Hippocampal formation (tissue), 2 donors: ENCODE measurements at places on chromosomes 5 and 9.

DNA sequence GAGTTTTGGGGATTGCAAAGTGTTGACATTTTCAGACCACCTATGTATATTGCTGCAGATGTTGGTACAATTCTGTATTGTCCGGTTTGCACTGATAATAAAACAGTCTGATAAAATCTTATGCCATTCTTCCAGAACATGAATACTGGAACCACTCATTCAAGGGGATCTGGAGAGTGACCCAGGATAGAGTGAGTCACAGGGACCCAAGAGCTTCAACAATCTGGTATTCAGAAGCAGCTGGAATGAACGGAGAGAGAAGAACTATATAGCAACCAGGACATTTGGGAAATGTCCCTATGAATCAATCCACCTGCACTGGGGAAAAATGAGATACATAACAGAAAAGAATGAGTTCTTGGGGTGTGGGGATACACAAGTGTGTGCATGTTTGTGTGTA lies 73.3 kb downstream of the SH3TC2 start:
- DNase-seq: no peak

DNA sequence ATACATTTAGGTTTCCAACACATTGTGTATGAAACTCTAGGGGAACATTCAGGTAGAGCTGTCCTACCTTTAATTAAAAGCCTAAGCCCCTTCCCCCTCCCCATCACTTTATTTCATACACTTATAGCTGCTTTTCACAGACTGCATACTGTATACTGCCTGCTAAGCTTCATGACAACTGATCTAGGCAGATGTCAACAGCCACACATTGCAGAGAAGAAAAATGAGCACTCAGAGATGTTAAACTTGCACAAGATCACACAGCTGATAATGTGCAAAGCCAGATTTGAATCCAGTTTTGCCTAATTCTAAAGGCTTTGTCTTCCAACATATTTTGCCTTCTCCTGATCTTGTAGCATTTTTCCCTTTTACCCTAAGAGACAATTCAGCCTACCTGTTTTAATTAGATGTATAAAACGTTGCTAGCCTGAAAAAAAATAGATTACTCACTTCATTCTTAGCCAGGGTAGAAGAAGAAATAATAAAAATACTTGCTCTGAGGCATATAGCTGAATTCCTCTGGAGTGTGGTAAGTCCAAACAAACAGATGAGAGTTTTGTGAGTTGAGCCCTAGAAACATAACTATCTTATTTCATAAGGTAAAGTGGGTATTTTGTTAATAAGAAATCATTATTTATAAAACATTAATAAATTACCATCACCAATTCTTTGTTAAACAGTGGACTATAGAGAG lies 56.9 kb upstream of the CAST start:
- no peak for DNase-seq

DNA sequence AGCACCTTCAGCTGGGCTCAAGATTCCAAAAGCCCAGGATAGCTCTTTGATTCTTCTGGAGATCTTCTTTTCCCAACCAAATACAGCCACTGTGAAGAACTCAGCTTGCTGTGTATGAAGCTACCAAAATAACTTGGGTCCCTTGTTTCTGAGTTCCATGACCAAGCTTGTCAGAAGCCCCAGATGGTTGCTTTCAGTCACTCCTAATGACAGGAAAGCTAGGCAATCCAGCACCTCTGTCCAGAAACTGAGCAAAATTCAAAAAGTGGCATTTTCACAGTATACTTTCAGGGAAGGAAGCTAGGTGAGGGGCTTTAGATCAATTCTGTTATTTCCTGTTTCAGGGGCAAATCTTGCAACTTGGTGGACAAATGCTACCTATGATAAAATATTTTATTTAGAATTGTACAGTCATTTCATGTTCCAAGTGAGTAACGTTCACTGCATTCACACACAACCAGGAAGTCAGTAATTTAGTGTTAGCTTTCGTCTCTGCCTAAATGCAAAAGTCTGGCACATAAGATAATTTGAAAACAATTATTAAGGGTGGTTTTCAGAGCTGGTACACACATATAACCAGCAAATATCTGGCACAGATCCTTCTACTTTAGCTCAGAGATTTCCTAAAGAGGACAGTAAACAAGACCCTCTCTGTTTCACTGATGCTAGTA lies 330.1 kb downstream of the GLIS3 start:
- DNase-seq: no peak

GRCh38 chr9:33288828-33289483 lies 1.4 kb upstream of the NFX1 start:
- no peak for DNase-seq

GRCh38 chr9:28628031-28628430 lies 1054.8 kb upstream of the C9orf72 start:
- DNase-seq: no peak

GRCh38 chr9:99180662-99181061 lies 41.1 kb downstream of the ALG2 start:
- no peak for DNase-seq

- no peak for DNase-seq
These were observed 19.6 kb downstream of the UGCG start for GRCh38 chr9:111916234-111916645.

DNA sequence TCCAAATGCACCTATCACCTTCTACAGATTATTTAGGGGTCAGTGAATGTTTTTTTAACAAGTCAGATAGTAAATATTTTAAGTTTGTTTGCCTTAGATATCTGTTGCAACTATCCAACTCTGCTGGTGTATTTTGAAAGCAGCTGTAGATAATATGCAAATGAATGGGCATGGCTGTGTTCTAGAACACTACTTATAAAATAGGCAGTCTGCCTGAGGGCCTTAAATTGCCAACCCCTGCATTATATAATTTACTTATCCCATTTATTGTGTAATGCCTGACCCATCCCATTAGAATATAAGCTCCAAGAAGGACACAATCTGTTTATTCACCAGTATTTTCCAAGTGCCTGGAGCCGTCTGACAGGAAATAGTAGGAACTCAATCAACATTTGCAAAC lies 149.0 kb downstream of the TTC39B start:
- no peak for DNase-seq

DNA sequence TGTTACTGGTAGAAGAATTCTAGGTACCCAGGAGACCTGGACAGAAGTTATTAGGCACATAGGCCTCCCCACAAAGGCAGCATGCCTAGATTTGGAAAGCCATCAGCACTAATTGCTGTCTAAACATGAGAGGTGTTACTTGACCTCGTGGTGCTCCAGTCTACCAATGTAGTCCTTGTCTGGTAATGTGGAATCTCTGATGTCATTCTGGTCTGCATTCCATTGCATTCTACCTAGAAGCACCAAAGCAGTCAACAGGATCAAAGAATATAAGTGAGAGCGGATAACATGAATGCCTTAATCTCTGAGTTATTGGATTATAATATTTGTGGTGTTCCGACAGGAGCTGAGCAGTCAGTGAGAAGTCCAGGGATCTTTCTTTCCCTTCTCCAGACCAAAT lies 175.2 kb downstream of the PSAT1 start:
- DNase-seq: no peak

- DNase-seq: no peak
These were observed 90.1 kb upstream of the LMX1B start for GRCh38 chr9:126523611-126524111.

DNA sequence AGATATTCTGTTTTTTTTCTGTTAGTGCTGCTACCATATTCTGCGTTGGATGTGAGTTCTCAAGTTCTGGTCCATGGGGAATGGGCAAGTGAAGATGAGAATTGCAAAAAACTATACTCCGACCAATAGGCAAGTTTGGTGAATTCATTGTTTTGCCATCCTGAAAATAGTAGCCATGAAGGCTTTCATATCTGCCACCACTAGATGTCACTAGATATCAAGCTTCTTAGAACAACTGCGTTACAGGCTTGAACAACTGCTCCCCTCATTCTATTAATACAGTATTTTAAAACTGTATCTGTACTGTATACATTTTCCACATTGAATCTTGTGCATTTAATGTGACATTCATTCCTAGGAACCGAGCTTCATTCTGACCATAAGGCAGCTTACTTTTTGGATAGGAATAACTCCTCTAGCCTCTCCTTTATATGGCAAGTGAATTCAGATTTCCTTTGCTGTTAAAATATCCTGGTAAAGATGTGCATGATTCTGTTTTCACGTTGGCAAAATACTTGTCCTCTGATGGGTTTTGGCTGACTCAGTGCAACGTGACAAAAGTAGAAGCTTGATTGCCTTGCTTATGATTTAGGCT lies 163.6 kb downstream of the SREK1 start:
- no peak for DNase-seq

- no peak for DNase-seq
These were observed 16.4 kb downstream of the SMC2 start for GRCh38 chr9:104110509-104110908.

- no peak for DNase-seq
These were observed 44.7 kb upstream of the LMX1B start for GRCh38 chr9:126569036-126569435.

GRCh38 chr5:150120617-150121447 lies 34.5 kb upstream of the CSF1R start:
- DNase-seq: no peak

DNA sequence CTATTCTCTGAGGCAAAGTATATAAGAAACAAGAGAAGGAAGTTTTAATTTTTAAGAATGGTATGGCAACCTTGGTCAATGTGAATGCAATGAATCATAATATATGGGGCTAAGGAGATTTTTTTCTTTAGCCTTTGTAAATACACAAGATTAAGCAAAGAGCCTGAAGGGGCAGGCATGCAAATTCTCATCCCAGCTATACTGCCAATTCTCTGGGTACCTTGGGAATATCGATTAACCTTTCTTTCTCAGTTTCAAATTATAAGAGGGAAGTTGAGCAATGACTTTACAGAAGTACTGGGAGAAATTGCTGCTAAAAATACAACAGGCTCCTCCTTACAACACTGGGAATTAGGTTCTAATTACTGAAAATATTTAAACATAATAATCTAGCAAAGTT lies 97.5 kb downstream of the MRPS27 start:
- DNase-seq: no peak

DNA sequence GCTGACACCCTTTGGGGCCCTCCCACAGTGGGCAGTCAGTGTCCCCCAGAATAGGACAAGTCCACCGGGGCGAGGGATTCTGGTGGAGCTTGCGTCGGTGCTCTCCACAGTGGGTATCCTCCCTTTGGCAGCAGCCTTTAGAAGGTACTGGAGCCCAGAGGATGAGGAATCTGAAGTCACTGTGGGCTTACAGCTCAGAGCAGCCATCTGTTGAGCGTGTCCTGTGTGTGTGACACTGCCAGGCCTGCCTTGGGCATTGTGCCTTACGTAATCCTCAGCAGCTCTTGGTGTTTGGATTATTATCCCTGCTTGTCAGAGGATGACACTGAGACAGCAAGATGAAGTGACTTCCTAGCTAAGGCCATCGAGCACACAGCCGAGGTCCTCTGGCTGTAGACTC lies 12.6 kb downstream of the URM1 start:
- peak; percentile 71 for DNase-seq

- no peak for DNase-seq
These were observed 100.7 kb downstream of the PHF2 start for GRCh38 chr9:93677048-93677571.

GRCh38 chr9:98540476-98540875 lies 168.3 kb downstream of the GABBR2 start:
- no peak for DNase-seq

DNA sequence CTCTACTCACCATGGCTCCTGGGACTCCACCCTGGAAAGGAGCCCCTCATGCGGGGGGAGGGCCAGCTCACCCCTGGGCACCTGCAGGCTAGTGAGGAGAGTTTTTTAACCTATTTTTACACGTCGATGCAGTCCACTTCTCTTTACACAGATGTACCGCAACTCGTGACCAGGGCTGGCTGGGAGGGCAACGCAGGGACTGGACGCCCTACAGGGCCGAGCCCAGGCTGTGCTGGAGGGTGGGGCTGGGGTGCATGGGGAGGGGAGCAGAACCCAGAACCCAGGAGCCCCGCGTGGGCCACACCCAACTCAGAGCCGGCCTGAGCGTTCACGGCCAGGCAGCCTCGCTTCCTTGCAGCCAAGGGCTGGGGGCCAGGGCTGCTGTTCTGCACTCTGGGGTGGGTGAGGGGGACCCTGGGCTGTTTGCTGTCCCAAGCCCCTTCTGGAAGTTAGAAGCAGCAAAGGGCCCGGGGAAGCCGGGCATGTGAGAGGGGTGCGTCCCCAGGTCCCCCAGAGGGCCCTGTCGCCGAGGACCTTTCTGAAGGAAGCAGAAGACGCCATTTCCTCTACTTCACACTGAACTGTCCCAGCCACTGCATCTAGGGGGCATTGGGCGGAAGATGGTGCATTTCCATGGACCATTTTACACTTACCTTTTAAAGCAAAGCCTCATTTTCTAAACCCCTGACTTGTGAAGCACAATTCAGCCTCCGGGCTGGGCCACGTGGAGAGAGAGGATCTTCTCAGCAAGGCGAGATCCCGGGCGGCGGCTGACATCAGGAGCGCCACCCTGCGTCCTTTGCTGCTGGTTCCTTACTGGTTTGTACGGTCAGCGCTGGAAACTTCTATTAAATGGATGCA lies 90.5 kb downstream of the KCNT1 start:
- no peak for DNase-seq

DNA sequence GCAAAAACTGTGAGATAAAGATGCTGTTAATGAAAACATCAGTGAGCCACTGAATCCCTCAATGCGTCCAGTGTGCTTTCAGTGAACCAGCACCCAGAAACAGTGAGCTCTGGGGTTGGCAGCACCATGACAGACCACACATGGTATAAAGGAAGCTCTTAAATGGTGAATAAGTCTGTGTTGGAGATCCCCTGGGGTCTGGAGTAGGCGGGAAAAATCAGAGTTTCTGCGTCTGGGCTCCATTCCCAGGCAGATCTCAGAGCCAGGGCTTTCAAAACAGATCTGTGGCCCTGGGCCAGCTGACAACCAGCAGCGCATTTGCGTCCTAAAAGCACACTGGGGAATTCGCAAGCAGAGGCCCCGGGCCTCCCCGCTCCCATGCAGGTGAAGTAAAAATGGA lies 233.5 kb downstream of the FRMD3 start:
- DNase-seq: peak; percentile 53

- DNase-seq: no peak
These were observed 1247.5 kb upstream of the C9orf72 start for GRCh38 chr9:28820741-28821140.

- no peak for DNase-seq
These were observed 66.5 kb upstream of the TGFBR1 start for GRCh38 chr9:99038484-99038820.

DNA sequence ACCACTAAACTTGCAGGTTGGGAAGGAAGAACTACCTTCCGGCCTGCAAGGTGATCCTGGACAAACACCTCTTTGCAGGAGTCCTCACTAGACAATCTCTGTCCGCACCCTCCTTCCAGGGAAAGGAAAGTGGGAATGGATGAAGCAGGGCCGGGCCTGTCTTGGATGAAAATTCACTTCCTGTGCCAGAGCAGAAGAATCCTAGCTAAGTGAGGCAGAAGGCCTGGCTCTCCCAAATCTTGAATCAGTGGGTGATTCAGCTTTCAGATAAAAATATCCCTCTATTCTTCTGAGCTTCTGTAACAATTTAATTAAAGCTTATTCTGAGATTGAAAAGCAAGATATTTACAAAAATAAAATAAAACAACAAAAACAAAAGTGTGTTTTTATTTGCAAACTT lies 281.9 kb upstream of the TLE4 start:
- no peak for DNase-seq

GRCh38 chr5:2764581-2764980 lies 13.1 kb upstream of the IRX2 start:
- DNase-seq: no peak
